ENCODE measurements at places on chromosomes 2 and 18.

- DNase-seq = no peak
Observed at GRCh38 chr2:7758073-7758759, 841.0 kb downstream of the RNF144A start.

- DNase-seq = no peak
Observed at GRCh38 chr2:214593727-214594126, 182.9 kb downstream of the VWC2L start.

- no peak for DNase-seq
Observed at GRCh38 chr2:120344976-120345581, 857 bp upstream of the INHBB start.

- DNase-seq = no peak
Observed at GRCh38 chr2:143505542-143505941, 376.3 kb downstream of the ARHGAP15 start.

DNA sequence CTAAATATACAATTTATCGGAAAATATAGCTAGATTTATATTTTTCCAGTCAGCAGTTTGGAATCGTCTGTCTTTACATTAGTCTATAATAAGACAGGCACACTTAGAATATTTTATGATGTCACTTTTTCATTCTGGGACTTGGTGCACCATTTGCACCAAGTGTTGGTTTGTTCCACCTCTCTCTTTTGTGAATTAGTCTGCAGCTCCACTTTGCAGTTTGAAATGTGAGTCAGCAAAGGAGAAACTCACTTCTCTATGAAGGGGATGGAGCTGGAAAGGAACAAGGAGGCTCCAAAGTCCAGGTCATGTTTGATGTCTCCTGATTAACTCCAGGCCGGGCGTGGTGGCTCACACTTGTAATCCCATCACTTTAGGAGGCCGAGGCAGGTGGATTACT is 63.8 kb upstream of the RTN4 start:
- DNase-seq = no peak

- DNase-seq = no peak
Observed at GRCh38 chr2:19793132-19793750, 108.5 kb downstream of the TTC32 start.

GRCh38 chr18:77001041-77001440 is 131.5 kb downstream of the MBP start:
- DNase-seq = no peak

- no peak for DNase-seq
Observed at GRCh38 chr2:102109016-102109415, 33.5 kb upstream of the IL1R1 start.

DNA sequence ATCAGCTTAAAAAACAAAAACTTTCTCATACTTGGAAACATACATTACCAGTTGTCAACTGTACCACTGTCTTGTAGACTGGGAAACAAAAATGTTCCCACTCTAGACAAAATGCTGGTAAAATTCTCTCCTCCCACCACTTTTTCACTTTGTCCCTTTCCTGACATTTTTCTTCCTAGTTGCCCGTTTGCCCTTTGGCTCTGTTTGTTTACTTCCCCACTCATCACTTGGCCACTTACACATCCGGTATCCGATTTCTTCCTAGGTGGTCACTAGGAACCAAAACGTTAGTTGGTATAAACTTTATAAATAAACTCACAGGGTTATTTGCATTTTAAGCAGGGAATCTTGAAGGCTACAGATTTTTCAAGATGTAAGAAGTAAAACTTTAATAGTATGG is 84.9 kb downstream of the METTL4 start:
- no peak for DNase-seq

DNA sequence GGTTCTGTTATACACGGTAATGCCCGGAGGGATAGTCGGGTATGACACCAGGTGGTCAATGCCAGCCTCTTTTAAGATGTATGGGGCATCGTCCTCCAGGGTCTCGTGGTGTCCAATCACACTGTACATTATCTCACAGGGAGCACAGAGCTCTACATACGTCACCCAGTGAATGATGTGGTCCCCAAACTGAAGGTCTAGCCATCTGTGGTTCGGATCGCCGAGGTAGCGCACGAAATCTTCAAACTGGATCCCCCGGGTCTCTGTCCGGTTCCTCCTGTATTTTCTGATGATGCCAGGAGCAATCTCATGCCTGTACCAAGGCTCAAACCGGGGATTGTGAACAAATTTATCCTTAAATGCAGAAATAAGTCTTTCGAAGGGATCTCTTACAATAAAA is 24.1 kb downstream of the CHST10 start:
- DNase-seq = no peak

Measured in activated gamma-delta T cell treated with Interleukin-2 at 50 U/mL for 16 hours (primary cell).